ENCODE measurements at places on chromosomes 2 and 18.

DNA sequence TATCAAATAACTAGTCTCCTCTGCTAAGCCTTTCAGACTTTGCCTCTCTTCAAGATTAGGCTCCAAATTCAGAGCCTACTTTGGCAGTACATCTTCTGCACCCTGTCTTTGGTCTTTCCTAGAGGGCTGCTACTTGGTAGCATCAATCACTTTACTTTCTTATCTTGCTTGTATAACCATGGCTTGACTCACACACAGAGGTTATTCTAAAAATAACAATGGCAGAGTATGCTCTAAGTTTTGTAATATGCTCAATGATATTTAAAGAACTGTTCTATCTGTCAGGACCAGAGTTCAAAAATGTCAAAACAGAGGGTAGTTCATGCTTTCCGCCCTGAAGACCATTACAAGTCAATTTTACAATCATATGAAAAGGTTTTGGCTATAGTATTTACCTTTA is 27.7 kb downstream of the THOC1 start:
- no peak for DNase-seq

DNA sequence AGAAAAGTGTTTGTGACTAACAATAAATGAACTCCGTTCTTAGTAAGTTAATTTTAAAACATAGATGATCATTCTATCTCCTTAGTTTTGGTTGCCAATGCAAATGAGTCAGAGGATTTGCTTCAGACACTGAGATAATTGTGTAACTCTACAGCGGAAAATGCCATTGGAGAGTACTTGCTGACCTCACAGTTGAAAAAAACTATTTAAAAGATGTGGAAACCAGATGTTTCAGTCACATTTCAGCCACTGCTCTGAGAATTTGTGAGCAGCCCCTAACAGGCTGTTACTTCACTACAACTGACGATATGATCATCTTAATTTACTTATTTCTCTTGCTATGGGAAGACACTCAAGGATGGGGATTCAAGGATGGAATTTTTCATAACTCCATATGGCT is at the start of gene TNFAIP6:
Gene TNFAIP6, plus strand, starts transcription at position 234 of the 400 bp plus-strand sequence. Its CDS starts 75 bp downstream, at position 309.
- no peak for DNase-seq

DNA sequence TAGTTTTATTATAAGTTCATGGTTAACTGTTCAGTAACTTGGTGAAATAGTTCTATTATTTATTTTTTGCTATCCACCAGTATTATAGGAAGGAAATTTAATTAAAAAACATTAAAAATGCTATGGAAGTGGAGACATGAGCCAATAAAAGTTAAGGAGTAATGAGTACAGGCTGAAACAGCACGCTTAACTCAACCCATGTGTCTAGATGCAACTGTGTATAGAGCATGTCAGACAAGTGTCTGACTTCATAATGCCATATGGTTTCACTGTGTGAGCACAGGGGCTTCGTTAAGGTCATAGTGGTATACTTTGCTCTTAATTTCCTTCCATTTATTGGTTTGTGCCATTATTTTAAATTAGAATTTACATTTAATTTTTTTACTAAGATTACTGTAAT is 566.8 kb upstream of the NRP2 start:
- no peak for DNase-seq

- no peak for DNase-seq
These were observed 302.7 kb upstream of the SMIM21 start for GRCh38 chr18:75730249-75730648.

DNA sequence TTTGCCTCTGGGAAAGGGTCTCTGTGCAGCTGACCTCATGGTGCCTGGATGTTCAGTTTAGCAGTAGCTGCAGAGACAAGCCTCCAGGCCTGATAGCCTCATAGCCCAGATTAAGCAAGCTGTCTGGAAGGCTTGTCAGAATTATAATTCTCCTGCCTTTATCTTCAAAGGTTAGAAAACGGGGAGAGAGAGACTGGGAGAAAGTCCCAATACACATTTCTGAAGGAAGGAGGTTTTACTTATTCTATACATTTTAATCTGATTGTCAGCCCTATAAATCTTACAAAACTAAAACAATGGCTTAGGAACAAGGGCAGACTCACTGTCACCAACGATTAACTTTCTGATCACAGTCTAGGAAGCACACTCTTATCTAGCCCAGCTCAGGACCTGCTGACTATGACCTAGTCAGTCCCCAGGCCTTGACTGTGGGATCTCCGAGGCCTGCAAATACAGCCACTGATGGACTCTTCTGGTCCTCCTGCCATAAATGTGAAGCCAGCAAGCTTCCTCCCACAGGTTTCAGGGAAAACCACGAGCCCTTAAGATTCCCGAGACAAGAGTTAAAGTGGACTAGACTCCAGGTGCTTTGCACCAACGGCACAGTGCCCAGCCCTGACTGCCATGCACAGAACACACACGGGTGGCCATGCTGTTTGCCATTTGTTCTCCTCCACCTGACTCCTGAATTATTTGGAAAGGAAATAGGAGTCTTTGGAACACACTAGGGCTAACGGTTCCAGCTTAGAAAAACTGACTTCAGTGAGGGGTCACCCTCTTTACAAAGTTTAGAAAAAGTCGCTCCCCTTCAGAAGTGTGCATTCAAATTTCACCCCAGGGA is 111.4 kb upstream of the SMAD7 start:
- DNase-seq = no peak

DNA sequence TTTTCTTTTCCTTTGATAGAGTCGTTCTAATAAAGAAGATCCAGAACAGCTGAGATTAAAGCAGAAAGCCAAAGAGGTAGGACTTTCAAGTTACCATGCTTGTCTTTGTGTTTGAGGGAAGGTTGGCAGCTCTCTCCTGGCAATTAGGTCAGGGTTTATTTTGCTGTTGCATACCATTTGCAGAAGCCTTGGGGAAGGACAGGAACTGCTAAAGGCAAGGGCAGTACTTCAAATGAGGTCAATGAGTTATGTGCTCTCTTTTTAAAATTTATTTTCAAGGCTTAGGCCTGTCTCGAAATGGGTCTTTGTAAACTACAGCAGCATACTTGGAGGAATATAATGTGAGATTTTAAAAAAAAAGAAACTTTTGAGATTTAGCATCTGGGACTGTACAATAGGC is 108.9 kb downstream of the TAF4B start:
- DNase-seq = no peak

DNA sequence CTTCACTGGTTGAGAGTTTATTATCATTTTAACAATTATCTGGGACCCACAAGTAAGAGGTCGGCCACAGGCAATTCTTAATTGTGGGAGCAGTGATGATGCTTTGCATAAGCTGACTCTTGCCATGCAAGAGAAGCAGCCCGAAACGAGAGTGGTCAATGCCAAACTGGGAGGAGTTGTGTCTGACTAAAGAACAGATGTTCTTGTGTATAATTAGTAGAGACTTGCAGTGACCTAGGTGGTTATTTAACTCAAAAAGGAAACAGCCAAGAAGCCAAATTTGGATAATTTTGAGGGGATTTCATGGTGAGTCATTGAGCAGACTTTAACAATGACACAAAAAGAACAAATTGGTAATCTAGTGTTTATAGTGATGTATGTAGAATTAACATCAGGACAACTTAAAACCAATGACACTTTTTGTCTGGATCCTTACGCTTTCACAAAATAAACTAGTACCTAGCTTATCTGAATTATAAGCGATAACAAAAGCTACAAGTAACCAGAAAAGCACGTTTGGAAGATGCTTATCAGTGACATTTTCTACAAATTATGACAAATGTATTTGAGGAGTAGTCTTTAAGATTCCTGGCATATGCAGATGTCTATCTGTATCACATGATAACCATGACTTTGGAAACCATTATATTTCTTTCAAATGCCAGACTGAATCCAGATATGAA is 184.7 kb upstream of the DLGAP1 start:
- DNase-seq = no peak

DNA sequence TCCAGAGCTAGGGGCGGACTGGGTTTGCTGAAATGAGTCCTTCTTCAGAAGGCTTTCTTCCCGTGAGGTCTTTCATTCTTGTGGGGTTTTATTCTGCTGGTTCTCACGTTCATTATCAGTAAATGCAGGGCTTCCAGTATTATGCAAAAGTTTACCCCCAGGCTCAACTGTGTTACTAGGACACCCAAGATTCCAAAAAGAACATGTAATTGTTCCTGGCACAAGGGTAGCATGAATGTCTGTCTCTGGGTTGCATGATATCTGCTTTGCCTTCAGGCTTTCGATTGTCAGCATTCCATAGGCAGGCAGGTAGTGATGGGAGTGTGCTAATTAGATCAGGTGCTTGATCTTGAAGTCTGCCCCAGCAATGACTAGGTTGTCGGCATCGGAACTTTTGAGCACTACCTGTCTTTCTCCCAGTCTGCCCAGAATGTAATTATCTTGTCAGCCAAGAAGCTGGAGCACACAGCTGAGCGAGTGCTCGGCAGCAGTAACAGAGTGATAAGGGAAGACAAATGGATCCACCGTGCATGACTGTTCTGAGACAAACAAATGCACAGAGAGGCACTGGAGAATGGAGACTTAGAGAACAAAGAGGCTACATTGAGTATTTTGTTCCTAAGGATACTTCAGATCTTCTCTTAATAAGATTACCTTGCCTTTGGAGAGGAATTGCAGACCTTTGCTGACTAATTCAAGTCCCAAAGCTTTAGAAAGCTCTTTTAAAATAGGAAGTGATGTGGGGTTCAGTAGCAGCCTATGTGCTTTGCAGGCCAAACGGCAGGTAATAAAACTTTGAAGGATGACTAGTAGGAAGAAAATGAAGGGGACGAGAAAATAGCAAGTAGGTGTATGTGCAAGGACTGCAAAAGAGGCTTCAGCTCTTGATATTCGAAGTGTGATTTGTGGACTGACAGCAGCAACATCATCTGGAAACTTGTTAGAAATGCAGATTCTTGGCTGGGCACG is 41.9 kb downstream of the ITGB6 start:
- no peak for DNase-seq

DNA sequence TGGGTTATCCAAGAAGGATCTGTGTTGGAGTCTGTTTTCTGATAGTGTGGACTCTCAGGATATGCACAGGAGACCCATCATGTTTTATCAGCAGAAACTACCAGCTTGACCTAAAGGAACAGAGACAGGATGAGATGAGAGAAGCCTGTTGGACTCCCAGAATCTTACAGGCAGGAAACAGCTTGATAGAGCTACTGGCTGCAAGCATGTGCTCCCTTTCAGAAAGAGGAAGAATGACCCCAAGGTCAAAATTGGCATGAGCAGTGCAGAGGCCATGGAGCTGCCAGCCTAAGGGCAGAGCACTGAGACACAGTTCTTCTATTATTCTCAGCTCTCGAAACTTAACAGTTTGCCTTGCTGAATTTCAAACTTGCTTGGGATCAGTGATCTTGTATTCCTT is 135.2 kb upstream of the NFATC1 start:
- DNase-seq = no peak

- DNase-seq = no peak
These were observed 797.4 kb downstream of the CNTNAP5 start for GRCh38 chr2:124822516-124822915.

DNA sequence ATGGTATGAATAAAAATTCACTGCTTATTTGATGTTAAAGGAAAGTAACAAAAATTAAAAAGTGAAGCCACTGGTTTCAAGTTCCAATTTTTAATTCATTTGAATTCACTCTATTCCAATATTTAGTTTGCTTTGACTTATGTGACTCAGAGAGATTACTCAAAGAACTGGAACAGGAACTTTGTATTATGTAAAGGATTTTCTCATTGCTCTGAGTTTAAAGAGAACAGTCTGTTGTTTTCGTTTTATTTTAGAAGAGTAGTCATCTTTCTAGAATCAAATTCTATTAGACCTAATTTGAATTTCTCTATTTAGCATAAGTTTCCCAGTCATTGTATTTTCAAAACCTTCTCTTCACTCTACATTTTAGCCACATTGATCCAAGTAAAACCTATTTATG is 300.1 kb upstream of the SLC8A1 start:
- DNase-seq = no peak

GRCh38 chr2:111663471-111664274 is 220.3 kb downstream of the ANAPC1 start:
- DNase-seq = no peak

- no peak for DNase-seq
These were observed 410.4 kb upstream of the ID2 start for GRCh38 chr2:8271461-8271860.

GRCh38 chr18:59276047-59276446 is 2.8 kb upstream of the RAX start:
- no peak for DNase-seq

- DNase-seq = no peak
These were observed 25.6 kb upstream of the CASP8 start for GRCh38 chr2:201234663-201235135.

- no peak for DNase-seq
These were observed 106.2 kb downstream of the CPS1 start for GRCh38 chr2:210662560-210662959.

GRCh38 chr2:159904127-159904958 is 106.3 kb upstream of the CD302 start:
- peak; percentile 32 for DNase-seq

- no peak for DNase-seq
These were observed 143.4 kb upstream of the GPC1 start for GRCh38 chr2:240292035-240292574.

DNA sequence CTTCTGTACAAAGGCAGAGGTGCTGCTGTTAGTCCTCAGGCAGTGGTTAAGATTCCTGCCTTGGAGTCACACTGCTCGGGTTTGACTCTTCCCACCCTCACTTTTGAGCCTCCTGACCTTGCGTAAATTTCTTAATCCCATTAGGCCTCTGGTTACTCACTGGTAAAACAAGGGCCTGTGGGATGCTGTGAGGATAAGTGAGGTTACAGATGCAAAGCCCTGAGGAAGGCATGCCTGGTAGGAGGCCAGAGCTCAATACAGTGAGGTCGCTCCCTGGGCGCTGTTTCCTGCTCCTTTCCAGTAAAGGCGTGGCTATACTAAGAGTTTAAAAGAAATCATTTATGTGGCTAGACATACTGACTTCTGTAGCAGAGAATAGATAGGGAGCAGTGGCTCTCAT is 127.5 kb upstream of the TMEM200C start:
- DNase-seq = no peak

DNA sequence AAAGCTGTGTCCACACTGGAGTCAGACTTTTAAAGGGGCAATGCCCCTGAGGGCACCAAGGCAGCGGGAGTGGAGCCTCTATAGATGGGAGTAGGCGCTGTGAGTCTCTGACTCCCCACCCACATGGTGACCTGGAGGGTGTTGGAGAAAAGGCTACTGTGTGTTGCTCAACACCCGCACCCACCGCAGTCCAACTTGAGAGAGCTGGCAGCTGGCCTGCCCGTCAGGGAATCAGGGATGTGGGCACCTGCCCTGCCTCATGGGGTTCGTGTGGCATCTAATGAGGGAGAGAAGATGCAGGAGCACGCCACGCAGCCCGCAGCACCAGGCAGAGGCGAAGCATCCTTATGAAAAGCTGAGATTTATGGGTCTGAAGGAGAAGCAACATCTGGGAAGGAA is 84.2 kb downstream of the KLHL29 start:
- DNase-seq = no peak

- no peak for DNase-seq
These were observed 171.3 kb upstream of the XIRP2 start for GRCh38 chr2:166716968-166717367.

Measured in esophagus squamous epithelium (tissue), 5 donors.